ENCODE measurements at places on chromosomes 1 and 21.

DNA sequence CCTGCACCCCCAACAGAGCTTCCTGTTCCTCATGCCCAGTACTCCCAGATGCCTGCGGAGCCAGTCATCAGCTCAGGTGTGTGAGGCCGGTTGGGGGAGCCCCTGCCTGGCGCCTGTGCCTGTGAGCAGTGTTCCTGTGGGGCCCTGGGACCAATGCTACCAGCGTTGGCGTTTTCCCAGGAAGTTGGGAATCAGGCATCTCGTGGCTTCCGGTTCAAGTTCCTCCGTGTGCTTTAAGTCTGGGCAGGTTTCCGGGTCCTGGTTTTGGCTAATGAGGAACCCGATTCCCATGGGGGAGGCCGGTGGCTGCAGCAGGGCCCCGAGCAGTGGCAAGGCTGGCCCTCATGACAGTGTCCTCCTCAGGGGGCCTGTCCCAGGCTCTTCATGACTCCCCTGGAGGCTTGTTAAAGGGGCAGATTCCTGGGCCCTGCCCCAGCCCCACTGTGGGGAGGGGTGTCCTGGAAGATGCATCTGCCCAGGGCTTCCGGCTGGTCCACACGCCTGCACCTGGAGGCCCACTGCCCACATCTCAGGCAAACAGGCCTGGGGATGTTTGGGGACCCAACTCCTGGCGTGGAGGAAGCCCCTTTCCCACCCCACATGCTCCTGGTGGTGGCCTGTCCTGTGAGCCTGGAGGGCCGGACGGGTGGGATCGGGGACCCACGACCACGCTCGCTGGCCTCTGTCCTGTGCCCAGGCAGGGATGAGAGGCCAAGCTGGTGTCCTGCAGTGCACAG is 26.2 kb downstream of the TP73 start:
- no peak for DNase-seq

- peak; percentile 71 for DNase-seq
Measured at GRCh38 chr1:32100359-32100758, 7.5 kb upstream of the KPNA6 start.

DNA sequence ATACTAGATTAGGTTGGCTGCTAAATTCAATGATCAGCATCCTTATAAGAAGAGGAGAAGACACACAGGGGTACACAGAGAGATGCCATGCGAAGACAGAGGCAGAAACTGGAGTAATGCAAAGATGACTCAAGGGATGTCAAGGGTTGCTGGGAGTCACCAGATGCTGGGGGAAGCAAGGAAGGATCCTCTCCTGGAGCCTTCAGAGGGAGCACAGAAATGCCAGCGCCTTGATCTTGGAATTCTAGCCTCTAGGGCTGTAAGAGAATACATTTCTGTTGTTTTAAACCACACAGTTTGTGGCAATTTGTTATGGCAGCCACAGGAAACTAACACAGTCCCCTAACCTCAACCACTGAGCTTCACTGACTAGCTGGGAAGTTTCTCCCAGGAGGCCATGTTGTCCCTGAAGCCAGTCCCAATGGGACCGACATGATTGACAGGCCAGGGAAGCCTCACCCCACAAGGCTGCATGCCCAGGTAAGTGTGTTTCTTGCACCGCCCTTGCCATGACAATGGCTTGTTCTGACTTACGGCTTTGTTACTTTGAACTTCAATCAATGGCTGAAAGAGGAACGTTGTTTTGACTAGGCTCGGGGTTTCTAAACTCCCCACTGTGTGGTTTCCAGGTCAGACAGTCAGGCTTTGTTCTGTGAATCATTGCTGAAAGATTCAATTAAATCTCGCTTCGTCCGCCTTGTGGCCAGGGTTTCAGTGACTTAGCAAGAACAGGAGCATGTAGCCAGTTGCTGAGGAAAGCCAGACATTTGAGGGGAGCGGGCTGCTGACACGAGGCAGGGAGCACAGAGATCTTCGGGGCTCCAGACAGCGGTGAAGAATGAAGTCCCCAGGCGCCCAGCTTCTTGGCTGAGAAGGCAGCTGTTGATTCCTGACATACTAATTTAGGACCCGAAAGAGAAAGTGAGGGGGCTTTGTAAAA is 62.3 kb downstream of the RUNX1 start:
- no peak for DNase-seq

- no peak for DNase-seq
Measured at GRCh38 chr1:212612041-212612961, 3.7 kb downstream of the ATF3 start.

DNA sequence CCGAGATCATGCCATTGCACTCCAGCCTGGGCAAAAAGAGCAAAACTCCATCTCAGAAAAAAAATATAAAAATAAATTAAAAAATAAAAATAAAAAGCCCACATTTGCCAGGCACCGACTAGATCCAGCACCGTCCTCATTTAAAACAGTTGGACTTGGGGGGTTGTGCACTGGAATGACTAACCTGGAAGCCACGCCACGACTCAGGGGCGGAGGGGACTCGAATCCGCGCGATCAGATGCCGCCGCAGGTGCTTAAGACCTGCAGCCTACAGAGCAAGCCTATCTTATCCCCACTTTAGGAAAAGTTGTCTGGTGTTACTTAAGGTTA is 38.5 kb downstream of the ZBTB8OS start:
- no peak for DNase-seq

GRCh38 chr1:45012639-45013278 is 705 bp downstream of the UROD start:
- peak; percentile 73 for DNase-seq

DNA sequence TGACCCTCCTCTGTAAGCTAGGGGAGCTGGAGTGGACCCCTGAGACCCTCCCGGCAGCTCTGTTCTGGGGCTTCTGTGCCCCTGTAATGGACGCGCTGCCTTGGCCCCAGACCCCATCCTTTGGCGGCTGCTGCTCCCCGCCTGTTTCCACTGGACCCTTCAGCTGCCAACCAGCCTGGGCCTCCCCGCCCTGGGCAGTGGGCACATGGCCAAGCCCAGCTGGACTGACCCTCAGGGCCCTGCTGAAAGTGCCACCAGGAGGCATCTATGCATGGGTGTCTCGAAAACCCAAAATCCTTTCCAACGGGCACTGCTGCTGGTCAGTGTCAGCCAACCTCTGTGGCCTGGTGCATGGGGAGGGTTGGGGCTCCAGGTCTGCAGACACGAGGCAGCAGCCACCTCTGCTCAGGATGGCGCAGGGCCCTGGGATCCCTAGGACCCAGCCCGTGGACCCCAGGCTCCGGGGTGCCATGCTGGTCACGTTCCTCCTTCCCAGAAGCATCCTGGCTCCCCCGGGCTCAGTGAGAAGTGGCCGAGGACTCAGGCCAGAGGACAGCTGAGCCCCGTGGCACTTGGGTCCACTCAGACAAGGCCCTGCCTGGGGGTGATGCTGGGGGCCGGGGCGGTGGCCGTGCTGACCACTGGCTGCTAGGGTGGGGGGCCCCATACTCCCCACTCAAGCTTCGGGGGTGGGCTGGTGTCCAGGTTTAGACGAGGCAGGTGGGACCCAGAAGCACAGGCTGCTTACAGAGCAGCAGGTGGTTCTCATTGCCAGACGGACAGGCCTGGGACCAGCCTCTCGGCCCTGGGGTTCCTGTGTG is 46.9 kb downstream of the SLX9 start:
- no peak for DNase-seq

GRCh38 chr1:27379564-27380122 is 3.5 kb downstream of the CD164L2 start:
- peak; percentile 53 for DNase-seq

- peak; percentile 93 for DNase-seq
Measured at GRCh38 chr1:39646232-39647081, 7.0 kb upstream of the HEYL start.

DNA sequence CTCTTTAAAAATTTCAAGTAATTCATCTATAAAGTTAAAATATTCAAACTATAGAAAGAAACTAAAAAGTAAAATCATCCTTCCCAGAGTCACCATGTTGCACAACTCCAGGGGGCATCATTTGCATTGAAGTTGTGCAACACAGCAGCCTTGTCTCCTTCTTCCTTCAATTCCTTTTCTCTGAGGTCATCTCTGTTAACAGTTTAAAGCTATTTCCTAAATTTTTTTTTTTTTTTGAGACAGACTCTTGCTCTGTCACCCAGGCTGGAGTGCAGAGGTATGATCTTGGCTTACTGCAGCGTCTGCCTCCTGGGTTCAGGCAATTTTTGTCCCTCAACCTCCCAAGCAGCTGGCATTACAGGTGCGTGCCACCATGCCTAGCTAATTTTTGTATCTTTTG is 7.1 kb downstream of the RHBG start:
- DNase-seq = no peak

GRCh38 chr1:40766017-40766416 is 17.6 kb upstream of the KCNQ4 start:
- no peak for DNase-seq

GRCh38 chr21:40271164-40271563 is 403.9 kb downstream of the PCP4 start:
- no peak for DNase-seq

- peak; percentile 73 for DNase-seq
Measured at GRCh38 chr1:228989992-228990827, 254.9 kb downstream of the RHOU start.

DNA sequence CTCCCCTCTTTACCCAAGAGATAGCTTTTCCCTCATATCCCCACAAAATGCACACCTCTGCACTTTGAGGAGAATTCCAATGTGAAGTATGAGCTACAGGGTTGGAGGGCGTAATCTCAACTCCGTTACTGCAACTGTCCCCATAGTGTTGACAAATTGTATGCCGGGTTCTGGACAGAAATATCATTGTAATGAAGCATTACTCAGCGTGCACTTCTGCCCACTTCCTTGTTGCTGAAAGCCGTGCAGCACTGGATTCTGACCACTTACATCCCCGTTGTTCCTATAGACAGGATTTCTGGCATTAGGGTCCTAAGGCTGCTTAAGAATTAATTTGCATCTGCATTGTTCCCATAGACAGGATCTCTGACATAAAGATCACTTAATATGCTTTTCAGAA is 205.6 kb downstream of the RHOU start:
- DNase-seq = no peak

DNA sequence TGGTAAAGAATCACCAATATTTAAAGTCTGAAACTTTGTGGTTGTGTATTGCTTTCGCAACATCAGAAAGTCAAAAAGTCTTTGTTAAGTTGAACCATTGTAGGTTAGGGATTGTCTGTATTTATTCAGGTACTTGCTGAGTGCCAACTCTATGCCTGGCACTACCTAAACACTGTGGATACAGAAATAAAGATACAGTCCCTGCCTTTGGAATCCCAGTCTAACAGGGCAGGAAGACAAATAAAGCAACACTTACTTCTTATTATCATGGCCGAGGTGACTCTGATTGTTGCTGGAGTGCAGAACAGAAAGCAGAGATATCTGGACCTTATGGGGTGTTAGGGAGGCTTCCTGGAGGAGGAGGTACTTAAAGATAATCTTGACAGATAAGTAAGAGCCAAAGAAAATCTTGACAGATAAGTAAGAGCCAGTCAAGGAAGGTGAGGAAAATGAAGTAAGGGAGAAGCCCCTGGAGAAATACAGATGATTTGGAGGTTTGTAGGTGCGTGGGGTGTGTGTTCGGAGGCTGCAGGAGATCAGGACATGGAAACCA is 11.8 kb upstream of the S100A10 start:
- DNase-seq = no peak

DNA sequence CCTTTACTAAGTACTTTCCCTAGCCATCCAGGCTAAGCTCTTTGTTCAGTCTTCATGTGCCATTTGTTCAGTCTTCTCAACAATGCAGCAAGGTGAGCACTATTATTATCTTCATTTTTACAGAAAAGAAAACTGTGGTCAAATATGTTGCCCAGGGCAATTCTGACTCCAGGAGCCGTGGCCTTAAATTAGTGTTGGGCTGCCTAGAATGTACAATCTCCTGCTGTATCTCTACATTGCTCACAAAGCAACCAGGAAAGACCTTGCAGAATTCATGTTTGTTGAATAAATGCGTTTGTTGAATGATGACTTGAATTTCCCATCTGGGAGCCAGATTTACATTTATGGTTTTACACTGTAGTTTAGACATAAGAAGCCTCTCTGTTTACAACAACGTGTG is 14.2 kb downstream of the CD101 start:
- no peak for DNase-seq

DNA sequence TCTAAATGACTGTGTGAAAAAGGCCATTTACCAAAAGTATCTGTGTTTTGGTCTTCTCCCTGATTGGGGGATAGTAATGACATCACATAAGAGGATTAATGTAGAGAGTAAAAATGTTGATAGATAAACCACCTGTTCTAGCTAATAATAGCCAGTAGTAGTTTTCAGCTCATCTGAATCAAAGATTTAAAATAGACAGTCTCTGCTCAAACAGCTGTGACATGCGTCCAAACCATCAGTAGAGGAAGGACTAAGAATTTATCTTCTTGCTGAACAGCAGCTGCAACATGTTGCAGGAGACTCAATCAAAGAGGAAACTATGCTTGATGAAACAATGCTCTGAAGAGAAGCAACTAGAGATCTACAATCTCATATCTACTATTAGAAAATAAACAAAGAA is 21.4 kb downstream of the TMPRSS15 start:
- DNase-seq = no peak

- no peak for DNase-seq
Measured at GRCh38 chr1:41673378-41673777, 188.9 kb upstream of the EDN2 start.

GRCh38 chr1:96352733-96353132 is 368.9 kb upstream of the PTBP2 start:
- DNase-seq = no peak

DNA sequence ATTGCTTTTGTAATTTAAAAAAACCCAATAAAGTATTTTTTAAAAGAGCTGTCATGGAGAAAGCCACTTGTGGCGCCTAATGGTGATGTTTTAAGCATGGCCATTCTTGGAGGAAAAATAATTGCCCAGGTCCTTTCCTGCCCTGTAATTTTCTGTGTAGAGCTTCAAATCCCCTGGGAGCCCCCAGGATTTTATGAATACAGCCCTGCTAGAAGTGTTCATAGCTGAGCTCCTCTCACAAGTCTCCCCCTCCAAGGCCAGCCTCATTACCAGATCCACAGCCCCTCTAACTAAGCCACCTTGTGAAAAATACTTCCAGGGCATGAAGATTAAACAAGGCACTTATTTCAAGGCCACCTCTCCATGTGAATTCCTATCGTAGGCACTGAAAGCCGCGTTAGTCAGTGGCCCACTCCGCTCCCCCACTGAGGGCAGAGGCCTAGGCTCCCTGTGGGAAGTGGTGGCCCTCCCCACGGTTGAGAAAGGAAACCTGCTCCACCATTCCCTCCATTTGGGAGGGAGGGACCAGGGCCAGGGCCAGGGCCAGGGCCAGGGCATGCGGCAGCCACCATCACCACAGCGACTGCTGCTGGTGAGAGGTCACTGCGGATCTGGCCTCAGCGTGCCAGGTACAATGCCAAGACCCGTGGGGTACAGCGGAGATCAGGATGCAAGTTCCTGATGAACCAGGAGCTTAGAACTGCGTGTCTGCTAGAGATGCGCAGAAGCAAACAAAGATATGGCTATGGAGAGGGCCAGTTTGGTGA is 83.1 kb downstream of the KCNN3 start:
- no peak for DNase-seq

GRCh38 chr1:8876087-8876486 is 2.4 kb downstream of the ENO1 start:
- DNase-seq = no peak

Data from heart left ventricle (tissue), 16 donors.